CD4-positive, alpha-beta T cell (primary cell): ENCODE measurements at places on chromosomes 6 and 20.

GRCh38 chr20:63942250-63942951, 13.8 kb downstream of the UCKL1 start:
- no peak overlapping the region for H3K27ac ChIP-seq
- H3K4me1 ChIP-seq, result peaks cover 28% of the 10 kb centered on the region
- DNase-seq, result peak; percentile 59

DNA sequence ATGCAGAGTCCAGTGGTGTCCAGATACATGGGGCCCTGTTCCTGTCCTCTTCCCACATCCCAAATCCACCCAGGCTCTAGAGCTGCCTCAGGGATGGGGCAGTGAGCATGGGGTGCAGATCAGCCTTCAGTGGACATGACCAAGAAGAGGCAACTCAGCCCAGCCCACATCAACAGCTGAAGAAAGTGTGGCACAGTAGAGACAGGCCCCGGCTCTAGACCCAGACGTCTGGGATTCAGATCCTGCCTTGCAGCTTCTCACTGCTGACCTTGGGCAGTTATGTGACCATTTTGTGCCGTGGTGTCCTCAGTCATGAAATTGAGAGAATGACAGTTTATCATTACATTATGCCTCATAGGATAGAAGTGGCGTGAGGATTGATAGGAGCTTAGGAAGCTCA, 54.6 kb upstream of the CST7 start:
- no peaks in the 10 kb centered on the region for H3K36me3 ChIP-seq
- no peak overlapping the region for H3K4me3 ChIP-seq
- H3K4me1 ChIP-seq, result no peaks in the 10 kb centered on the region
- no peaks in the 10 kb centered on the region for H3K27me3 ChIP-seq
- no peak for DNase-seq
- no peak overlapping the region for H3K27ac ChIP-seq

GRCh38 chr6:38193051-38193450, 373.5 kb downstream of the ZFAND3 start:
- H3K36me3 ChIP-seq, result peaks cover 3% of the 10 kb centered on the region
- no peaks in the 10 kb centered on the region for H3K27me3 ChIP-seq
- no peak overlapping the region for H3K27ac ChIP-seq
- no peaks in the 10 kb centered on the region for H3K4me1 ChIP-seq
- no peak for DNase-seq

GRCh38 chr20:55424968-55425367, 580.4 kb downstream of the CBLN4 start:
- no peak overlapping the region for H3K27ac ChIP-seq
- H3K36me3 ChIP-seq, result no peaks in the 10 kb centered on the region
- H3K4me3 ChIP-seq, result no peak overlapping the region
- DNase-seq, result no peak
- no peaks in the 10 kb centered on the region for H3K4me1 ChIP-seq

GRCh38 chr6:157110607-157111006, 212.7 kb downstream of the TMEM242 start:
- H3K27me3 ChIP-seq, result no peaks in the 10 kb centered on the region
- no peak overlapping the region for H3K4me3 ChIP-seq
- DNase-seq, result no peak
- peaks cover 18% of the 10 kb centered on the region for H3K36me3 ChIP-seq
- H3K27ac ChIP-seq, result no peak overlapping the region

GRCh38 chr20:46791722-46792416, 82.4 kb downstream of the SLC2A10 start:
- H3K27me3 ChIP-seq, result no peaks in the 10 kb centered on the region
- H3K4me1 ChIP-seq, result no peaks in the 10 kb centered on the region
- DNase-seq, result no peak

- no peaks in the 10 kb centered on the region for H3K27me3 ChIP-seq
- H3K4me1 ChIP-seq, result no peaks in the 10 kb centered on the region
- H3K4me3 ChIP-seq, result no peak overlapping the region
- no peaks in the 10 kb centered on the region for H3K36me3 ChIP-seq
- H3K27ac ChIP-seq, result no peak overlapping the region
Observed at GRCh38 chr20:22373164-22373895, 211.0 kb downstream of the FOXA2 start.

- no peak overlapping the region for H3K27ac ChIP-seq
- H3K27me3 ChIP-seq, result no peaks in the 10 kb centered on the region
- no peaks in the 10 kb centered on the region for H3K36me3 ChIP-seq
- no peak for DNase-seq
Observed at GRCh38 chr6:127341471-127342202, 1.8 kb downstream of the ECHDC1 start.

DNA sequence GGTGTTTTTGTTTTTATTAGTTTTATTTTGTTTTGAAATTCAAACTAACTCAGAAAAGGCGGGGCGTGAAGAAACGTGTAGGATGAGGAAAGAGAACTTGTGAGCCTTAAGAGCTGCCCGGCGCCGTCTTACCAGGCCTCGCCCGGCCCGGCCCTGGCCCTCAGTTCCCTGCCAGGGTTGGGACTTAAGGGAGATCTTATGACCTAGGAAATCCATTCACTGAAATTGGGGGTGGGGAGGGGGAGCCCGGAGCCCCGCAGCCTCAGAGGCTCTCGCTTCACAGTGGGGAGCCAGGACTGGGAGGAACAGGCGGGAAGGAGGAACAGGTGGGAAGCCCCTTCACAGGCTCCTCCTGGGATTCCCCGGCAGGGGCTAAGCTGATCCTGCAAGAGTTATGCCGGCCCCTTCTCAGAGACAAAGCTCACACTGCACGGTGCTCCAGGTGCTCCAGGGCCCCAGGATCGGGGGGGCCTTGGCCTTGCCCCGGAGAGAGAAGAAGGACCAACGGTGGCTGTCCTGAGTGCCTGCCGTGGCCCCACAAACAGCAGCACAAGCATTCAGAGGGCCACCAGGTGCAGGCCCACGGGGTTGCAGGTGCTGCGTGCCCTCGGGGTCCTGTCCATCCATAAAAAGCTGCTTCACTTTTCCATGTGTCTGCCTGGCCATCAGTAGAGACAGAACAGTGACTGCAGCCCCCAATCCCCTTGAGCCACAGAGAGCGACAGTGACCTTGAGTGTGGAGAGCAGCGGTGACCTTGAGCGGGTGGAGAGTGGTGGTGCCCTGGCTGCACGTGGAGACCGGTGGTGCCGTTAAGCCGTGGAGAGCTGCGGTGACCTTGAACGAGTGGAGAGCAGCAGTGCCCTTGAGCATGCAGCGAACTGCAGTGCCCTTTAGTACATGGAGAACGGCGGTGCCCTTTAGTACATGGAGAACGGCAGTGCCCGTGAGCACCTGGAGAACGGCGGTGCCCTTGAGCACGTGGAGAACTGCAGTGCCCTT, 152.7 kb downstream of the DLL1 start:
- H3K27ac ChIP-seq, result no peak overlapping the region
- DNase-seq, result no peak
- no peaks in the 10 kb centered on the region for H3K4me1 ChIP-seq
- no peaks in the 10 kb centered on the region for H3K27me3 ChIP-seq
- H3K4me3 ChIP-seq, result no peak overlapping the region

DNA sequence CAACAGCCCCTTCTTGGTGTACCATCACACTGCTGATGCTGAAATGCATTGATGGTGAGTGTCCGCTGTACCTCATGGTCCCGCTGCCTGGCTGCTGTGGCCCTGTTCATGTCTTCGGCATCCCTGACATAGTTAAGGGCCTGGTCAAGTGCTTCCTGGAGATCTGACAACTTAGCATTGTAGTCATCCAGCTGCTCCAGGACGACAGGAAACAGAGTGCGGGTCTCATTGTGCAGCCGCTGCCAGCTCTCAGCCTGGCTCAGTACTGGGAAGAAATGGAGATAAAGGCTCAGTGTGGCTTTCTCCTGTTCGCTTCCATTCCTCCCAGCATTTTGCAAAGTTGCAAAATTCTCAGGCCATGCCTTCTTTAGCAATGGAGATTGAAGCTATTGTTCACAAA, 81.8 kb downstream of the LAMA4 start:
- DNase-seq, result no peak
- no peaks in the 10 kb centered on the region for H3K36me3 ChIP-seq
- H3K4me1 ChIP-seq, result no peaks in the 10 kb centered on the region
- H3K27ac ChIP-seq, result no peak overlapping the region

- H3K27ac ChIP-seq, result no peak overlapping the region
- no peak for DNase-seq
- no peaks in the 10 kb centered on the region for H3K27me3 ChIP-seq
- H3K4me1 ChIP-seq, result peaks cover 15% of the 10 kb centered on the region
- H3K36me3 ChIP-seq, result no peaks in the 10 kb centered on the region
Observed at GRCh38 chr6:89430201-89430962, 2.6 kb upstream of the ANKRD6 start.

DNA sequence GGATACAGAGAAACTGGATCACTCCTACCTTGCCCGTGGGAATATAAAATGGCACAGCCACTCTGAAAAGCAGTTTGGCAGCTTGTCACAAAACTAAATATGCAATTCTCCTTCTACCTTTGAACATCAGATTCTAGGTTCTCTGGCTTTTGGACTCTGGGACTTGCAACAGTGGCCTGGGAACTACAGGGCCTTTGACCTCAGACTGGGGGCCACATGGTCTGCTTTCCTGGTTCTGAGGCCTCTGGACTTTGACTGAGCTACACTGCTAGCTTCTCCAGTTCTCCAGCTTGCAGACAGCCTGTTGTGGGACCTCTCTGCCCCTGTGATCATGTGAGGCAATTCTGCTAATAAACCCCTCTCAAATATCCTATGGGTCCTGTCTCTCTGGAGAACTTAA, 168.8 kb downstream of the CDH26 start:
- no peaks in the 10 kb centered on the region for H3K36me3 ChIP-seq
- no peaks in the 10 kb centered on the region for H3K4me1 ChIP-seq
- H3K27ac ChIP-seq, result no peak overlapping the region
- no peak for DNase-seq
- no peak overlapping the region for H3K4me3 ChIP-seq

DNA sequence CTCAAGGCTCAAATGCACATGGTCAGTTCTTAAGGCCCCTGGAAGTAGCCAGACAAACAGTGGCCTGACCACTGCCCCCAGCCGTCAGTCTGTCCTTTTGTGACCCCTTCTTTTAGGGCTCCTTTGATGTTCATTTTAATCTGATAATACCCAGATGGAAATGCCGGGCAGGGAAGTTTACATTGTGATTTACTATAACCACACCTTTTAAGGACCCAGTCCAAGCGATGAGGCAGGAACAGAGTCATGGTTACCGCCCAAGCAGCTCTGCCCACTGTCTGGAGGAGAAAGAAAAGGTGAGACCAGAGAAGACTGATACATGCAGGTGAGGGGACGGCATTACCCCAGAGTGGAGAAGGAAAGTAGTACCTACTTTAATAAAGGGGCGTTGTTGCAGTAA, 110.6 kb downstream of the PLEKHG1 start:
- DNase-seq, result no peak
- no peaks in the 10 kb centered on the region for H3K4me1 ChIP-seq
- H3K4me3 ChIP-seq, result no peak overlapping the region
- no peak overlapping the region for H3K27ac ChIP-seq

DNA sequence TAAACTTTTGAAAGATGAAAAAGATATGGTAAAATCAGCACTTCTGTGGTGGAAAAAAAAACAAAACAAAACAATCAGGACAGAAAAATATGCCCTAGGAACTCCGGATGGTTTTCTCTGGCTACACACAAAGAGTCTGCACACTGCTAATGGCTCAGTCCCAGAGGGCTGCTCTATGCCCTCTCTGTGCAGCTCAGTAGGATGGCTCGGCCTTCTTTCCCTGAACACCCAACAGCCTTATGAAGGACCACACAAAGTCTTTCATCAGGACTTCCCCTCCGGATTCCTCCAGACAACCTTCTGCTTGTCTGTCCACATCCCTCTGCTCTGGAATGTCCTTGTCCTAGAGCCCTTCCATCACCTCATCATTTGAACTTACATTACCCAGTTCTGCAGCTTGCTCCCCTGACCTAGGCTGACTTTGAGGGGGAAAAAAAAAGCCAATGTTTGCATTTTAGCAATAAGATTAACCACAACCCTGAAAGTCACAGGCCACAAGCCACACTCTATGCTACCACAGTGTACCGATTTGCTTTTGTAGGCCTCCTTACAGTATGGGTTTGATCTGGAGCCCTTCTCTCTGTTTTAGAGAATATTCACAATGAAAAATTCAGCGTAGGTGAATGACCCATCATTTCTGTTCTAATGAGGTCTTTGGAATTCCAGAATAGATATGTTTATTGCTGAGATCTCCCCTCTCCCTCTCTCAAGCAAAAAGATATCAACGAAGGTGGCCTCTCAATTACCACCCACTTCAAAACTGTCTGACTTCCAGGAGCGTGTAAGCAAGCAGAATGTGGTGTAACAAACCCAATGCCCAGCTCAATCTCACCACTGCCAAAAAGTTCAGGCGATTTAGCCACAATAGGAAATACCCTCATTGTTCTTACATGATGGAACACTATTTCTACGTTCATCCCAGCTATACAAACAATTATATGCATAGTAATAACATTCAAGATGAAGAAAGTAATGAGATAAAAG, 164.0 kb downstream of the GMDS start:
- H3K27ac ChIP-seq, result no peak overlapping the region
- no peaks in the 10 kb centered on the region for H3K4me1 ChIP-seq
- H3K4me3 ChIP-seq, result no peak overlapping the region
- DNase-seq, result no peak

- H3K27me3 ChIP-seq, result no peaks in the 10 kb centered on the region
- H3K4me3 ChIP-seq, result no peak overlapping the region
- no peak for DNase-seq
- H3K4me1 ChIP-seq, result no peaks in the 10 kb centered on the region
- no peak overlapping the region for H3K27ac ChIP-seq
Observed at GRCh38 chr6:35831257-35832007, 26.3 kb downstream of the LHFPL5 start.

- no peaks in the 10 kb centered on the region for H3K36me3 ChIP-seq
- peaks cover 47% of the 10 kb centered on the region for H3K27me3 ChIP-seq
- H3K4me1 ChIP-seq, result peaks cover 21% of the 10 kb centered on the region
- no peak overlapping the region for H3K27ac ChIP-seq
- DNase-seq, result peak; percentile 54
- H3K4me3 ChIP-seq, result peak overlapping the region; percentile 80
Observed at GRCh38 chr6:167826230-167826895, 348 bp upstream of the AFDN start.

DNA sequence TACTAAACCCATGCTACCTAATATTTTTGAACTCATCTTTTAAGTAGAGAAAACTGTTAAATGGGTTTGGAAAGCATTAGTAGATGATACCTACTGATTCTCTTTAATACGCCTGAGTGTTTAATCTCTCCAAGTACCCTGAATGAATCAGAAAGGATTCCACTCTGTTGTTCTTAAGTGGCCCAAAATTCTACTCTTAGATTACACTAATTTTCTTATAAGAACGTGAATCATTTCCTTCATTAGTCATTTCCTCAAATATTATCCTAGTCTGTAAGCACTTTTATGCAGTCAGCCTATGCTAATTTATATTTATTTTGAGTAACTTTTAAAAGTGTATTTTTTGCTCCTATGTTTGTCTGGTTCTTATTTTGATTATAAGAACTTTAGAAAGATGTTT, 380.0 kb downstream of the BTBD9 start:
- no peak overlapping the region for H3K4me3 ChIP-seq
- H3K27ac ChIP-seq, result no peak overlapping the region
- no peaks in the 10 kb centered on the region for H3K4me1 ChIP-seq
- no peaks in the 10 kb centered on the region for H3K27me3 ChIP-seq
- DNase-seq, result no peak
- peaks cover 24% of the 10 kb centered on the region for H3K36me3 ChIP-seq

- no peak for DNase-seq
- no peak overlapping the region for H3K4me3 ChIP-seq
- no peak overlapping the region for H3K27ac ChIP-seq
- no peaks in the 10 kb centered on the region for H3K27me3 ChIP-seq
Observed at GRCh38 chr20:61558726-61559125, 306.7 kb downstream of the CDH4 start.
